ENCODE measurements at places on chromosomes 3 and 15. TPM values are rescaled to one million over a fixed set of nuclear protein-coding genes. Genes with fewer than 3 reads are reported as not detected.

Gene AP3B2
- total RNA-seq = 49.5 TPM

Gene CYP8B1
- total RNA-seq = not detected

Gene TMEM212
- not detected for total RNA-seq

Gene GP9
- total RNA-seq = not detected

Gene CXCR6
- not detected for total RNA-seq

Gene GABRA5
- 4.6 TPM for total RNA-seq

Gene DGKG
- total RNA-seq = 14.9 TPM

Gene FAM81A
- 4.9 TPM for total RNA-seq

Gene EFCAB12
- 1.3 TPM for total RNA-seq

Gene SLCO3A1
- total RNA-seq = 5.2 TPM

- DNase-seq = no peak
Observed at GRCh38 chr15:80888846-80889245, 100.8 kb downstream of the MESD start.

GRCh38 chr15:28912422-28912821, 26.6 kb downstream of the APBA2 start:
- DNase-seq = no peak

- DNase-seq = no peak
Observed at GRCh38 chr15:99958426-99959097, 225.3 kb upstream of the LYSMD4 start.

DNA sequence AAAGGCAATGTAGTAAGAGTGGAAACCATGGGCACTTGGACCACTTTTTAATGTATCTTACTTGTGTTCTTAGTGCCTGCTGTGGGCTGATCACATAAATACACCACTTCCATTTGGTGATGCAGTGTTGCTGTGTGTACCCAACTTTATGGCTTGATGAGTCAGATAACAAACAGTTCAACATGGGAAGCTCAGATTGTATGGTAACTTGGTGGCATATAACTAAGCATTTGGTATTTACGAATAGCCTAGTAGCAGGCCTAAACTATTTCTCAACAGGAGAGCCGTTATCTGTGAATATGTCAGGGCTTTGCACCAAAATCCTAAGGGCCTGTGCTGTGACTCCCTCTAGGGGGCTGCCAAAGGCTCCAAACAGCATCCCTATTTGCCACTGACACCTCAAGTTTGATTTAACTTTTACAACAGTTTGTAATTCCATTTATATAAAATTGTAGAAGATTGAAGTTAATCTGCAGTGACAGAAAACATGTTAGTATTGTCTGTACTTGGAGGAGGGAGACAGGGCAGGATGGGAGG, 640.4 kb upstream of the CADM2 start:
- no peak for DNase-seq

GRCh38 chr3:110562621-110563020, 509.0 kb upstream of the NECTIN3 start:
- DNase-seq = no peak

- DNase-seq = no peak
Observed at GRCh38 chr3:72220946-72221345, 436.0 kb upstream of the PROK2 start.

DNA sequence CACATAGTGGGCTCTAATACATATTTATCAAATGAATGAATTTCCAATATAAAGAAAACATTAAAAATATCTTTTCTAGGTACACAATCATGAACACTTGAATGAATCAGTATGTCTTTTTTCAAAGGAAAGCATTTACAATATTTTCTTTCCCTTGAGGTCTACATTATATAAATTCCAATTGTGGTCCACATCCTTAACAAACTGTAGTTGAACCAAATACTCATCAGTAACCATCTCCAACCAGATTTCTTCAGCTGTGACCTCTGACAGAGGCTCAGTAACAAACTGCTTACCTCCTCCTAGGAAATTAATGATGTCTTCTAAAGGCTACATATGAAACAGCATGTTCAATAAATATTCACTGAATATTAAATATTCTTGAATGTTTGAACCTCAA, 58.8 kb downstream of the CFAP20DC start:
- DNase-seq = no peak

- DNase-seq = no peak
Observed at GRCh38 chr3:11601446-11602238, 42.1 kb downstream of the VGLL4 start.

GRCh38 chr15:40584191-40584590, 9.9 kb upstream of the KNL1 start:
- DNase-seq = no peak

DNA sequence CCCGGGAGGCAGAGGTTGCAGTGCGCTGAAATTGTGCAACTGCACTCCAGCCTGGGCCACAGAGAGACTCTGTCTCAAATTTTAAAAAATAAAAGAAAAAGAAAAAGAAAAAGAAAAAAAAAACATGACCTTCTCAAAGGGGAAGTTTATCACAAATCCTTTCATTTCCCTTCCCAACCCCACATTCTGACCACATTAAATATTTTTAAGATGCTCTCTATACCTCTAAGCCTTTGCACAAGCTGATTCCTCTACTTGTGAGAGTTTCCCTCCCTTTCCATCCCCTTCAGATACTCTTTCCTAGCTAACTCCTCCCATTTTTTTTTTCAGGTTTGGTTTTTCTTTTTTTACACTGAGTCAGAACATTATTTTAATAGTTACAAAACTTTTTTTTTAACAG, 4.0 kb downstream of the HIGD1A start:
- DNase-seq = no peak

GRCh38 chr3:13850161-13850945, 29.5 kb downstream of the WNT7A start:
- DNase-seq = no peak

DNA sequence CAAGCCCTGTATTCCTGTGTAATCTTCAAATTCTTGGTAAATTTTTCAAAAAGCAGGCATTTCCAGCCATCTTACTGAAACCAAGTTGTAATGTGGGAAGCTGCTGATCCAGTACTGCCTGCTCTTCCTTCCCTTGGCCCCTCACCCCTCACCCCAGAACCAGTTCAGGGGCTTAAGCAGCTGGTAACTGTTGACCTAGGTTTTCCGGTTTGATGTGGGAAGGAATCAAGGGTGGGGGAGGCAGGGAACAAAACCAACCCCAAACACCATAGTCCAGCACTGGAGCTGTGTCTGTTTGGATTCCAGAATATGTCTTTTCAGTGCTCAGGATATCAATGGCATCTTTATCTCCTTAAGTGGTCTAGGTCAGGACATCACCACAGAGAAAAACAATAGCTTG, 26.7 kb downstream of the SNX1 start:
- no peak for DNase-seq

- no peak for DNase-seq
Observed at GRCh38 chr15:42014406-42014805, 6.4 kb downstream of the PLA2G4E start.

DNA sequence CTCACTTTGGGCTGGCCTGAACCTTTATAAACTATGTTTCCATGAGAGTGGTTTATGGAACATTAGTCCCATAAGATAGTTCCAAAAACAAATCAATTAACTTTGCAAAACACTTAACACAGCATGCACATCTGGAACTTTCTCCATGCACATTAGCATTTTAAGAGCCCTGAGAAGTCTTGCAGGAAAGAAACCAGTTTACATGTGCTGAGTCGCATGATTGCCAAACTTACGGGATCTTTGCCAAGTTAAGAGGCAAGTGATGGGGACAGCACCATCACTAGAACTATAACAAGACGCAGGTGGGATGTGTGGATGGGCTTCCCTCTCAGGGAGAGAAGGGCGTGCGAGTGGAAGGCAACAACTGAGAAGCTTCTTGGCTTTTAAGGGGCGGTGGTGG, 20.7 kb downstream of the ADAMTS9 start:
- DNase-seq = no peak

GRCh38 chr3:123961508-123961856, 453 bp upstream of the CCDC14 start:
- no peak for DNase-seq

DNA sequence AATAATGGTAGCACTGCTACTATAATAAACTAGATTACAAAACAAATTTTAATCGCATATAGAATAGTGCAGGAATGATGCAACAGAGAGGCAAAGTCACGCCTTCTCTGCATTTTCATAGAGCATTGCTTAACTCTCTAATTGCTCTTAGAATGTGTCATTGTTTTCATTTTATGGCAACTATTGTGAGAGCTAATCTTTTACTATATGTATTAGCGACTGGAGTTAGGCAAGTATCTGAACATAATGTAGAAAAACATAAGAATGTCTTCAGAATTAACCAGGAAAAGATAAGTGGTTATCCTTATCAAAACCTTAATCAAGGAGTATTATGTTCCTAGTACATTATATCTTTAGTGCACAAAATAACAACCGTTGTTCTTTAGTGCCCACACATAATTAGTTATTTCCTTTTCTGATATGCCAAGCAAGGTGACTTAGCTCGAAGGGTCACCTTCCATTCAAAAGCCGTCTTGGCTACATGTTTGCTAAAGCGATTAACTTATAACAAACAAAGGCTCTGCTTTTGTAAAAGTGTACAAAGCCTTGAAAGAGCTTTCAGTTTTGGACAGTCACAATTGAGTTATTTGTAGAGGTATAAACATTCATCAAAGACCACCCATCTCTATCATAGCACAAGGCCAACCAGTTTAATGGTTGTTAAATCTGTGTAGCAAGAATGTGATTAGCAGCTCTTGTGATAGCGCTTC, 1328.9 kb downstream of the ROBO2 start:
- DNase-seq = no peak

DNA sequence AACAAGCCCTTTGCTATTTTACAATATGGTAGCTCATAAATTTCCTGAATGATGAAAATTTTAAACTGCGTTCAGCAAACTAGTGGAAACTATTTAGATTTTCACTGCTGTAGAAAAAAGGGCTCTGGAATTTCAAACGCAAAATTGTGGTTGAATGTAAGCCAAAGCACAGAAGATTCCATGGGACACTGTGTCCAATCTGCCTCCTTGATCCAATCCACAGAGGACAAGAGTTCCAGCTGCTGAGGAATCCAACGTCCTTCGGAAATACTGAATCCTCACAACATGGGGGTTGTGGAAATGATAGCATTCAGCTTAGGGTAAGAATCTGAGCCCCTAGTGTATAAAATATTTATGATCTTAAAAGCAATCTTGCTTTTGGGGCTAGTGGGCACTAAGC, 161.0 kb downstream of the PLD1 start:
- DNase-seq = no peak

DNA sequence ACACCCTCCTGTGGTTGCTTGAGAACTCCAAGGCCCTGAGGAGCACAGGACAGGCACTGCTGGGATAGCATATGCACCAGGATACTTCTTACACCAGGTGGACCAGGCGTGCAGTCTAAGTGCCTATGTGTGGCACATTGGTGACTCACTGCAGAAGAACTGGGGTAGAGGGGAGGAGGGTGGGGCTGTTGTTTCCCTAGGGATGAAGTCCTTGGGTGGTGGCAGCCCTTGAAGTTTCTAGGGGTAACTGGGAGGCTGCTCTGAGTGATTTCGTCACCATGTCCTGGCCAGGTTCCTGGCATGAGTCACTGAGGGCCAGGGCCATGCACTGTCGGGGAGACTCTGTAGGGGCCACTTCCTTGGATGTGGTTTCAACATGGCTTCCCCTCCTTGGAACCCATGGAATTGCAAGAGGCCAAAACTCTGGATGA, 15.9 kb downstream of the MYZAP start:
- no peak for DNase-seq
